ENCODE measurements at places on chromosomes 4 and X.

DNA sequence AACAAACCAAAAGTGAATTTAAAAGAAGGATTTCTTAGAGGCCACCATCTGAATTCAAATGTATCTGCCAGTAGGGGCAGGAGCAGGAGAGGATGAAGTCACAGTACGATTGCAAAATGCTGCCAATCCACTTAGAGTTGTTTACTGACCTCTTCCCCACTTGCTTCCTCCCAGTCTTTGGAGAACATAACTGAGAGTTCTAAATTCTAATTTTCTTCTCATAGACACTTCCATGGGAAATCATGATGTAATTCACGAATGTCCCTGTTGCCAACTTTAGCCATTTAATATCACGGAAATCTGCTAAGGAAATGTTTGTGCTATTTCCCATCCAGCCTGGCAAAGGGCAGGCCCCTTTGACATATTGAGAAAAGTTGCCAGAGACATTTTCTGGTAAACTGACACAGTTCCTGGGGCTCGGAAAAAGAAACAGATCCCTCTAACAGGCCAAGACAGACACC is 33.6 kb upstream of the NOCT start:
- no peak for DNase-seq

- no peak for DNase-seq
Measured at GRCh38 chr4:88291003-88291402, 6.6 kb upstream of the PPM1K start.

DNA sequence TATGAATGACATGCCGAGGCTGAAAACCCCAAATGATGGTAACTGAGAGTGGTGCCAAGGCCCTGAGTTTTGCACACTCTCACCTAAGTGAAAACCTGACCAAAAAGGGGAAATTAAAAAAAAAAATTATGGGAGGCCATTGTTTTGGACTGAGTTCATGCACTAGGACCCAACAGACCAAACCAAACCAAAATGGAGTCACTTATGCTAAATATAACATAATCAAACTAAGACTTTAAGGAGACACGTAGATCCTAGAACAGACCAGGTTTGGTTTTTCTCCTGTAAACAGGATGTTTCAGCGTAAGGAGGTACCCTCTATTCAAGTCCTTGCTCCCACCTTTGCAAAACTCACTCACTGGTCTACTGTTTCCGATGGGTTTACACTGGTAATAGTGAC is 453.0 kb downstream of the INPP4B start:
- no peak for DNase-seq

GRCh38 chr4:153468587-153468986 is 2.4 kb downstream of the TMEM131L start:
- no peak for DNase-seq

DNA sequence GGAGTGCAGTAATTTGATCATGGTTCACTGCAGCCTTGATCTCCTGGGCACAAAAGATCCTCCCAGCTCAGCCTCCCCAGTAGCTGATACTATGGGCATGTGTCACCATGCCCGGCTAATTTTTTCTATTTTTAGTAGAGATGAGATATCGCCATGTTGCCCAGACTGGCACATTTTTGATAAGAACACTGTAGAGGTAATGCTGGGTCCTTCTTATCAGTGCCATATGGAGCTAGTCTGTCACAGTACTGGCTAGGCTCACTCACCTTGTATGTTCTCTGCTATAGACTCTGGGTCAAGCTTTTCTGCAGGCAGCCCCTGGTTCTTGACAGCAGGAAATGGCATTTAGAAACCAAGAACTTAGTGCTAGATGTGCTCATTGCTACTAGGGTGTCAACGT is 53.9 kb downstream of the BCOR start:
- DNase-seq, result no peak

- no peak for DNase-seq
Measured at GRCh38 chr4:91502365-91502764, 801.4 kb upstream of the GRID2 start.

DNA sequence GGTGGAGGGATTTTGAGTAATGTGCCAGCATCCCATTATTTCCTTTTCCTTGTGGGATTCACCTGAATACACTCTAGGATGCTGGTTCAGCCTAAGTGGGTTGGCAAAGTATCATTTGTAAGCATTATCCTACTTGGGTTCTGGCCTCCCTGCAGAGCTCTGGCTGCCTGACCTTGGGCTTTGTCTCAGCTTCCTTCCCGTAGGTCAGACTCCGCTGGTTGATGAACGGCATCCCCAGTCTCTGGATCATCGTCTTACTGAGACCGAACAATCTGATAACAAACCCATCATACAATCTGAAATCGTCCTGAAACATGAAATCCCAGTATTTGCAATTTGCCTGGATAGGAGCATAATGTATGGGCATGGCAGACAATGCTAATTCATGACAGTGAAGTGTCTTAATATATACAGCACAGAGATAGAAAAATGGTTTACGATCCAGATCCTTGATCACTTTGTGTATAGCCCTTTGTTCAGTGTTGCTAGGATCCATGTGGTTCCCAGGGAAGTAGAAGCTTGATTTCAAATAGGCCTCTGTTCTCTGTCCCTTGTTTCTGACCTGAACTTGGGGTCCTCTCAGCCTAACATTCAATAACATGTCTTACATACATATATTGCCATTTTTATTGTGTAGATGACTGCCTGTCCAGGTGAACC is 5.5 kb downstream of the MID2 start:
- no peak for DNase-seq

GRCh38 chrX:110338935-110339334 is 19.7 kb upstream of the RTL9 start:
- DNase-seq, result no peak

- no peak for DNase-seq
Measured at GRCh38 chr4:186078981-186079638, 10.2 kb downstream of the TLR3 start.

GRCh38 chrX:118347131-118347530 is 1.2 kb downstream of the WDR44 start:
- DNase-seq, result no peak

GRCh38 chr4:97720869-97721432 is 422.3 kb downstream of the STPG2 start:
- no peak for DNase-seq

GRCh38 chr4:99800332-99801004 is 16.2 kb upstream of the DAPP1 start:
- DNase-seq, result no peak

DNA sequence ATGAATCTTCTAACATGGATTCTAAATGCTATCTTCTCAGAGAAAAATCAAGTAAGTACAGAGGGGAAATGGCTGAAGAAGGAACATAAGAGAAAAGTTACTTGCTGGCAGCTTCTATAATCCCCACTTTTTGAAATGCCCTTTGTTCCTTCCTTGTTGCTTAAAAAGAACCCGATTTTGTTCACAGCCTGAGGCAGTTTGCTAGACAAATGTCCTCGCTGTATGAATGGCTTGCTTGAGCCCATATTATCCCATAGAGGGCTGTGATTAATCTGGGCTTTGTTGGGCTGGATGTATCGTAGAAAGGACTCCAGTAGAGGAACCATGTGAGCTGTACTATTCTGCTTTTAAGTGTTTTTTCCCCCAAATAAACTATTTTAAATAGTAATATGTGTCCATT is 134.3 kb upstream of the FGF13 start:
- no peak for DNase-seq

GRCh38 chrX:10781847-10782530 is 161.6 kb upstream of the MID1 start:
- DNase-seq, result no peak

- DNase-seq, result no peak
Measured at GRCh38 chr4:42280327-42281095, 116.8 kb upstream of the SHISA3 start.

GRCh38 chr4:159600061-159600460 is 497.2 kb downstream of the RAPGEF2 start:
- no peak for DNase-seq

- no peak for DNase-seq
Measured at GRCh38 chrX:68196939-68197791, 236.1 kb downstream of the OPHN1 start.
